ENCODE measurements at places on chromosomes 13 and 19.

- no peak for DNase-seq
These were observed 51.3 kb downstream of the C13orf46 start for GRCh38 chr13:113922412-113923118.

GRCh38 chr13:93726173-93726957, 499.8 kb downstream of the GPC6 start:
- no peak for DNase-seq

DNA sequence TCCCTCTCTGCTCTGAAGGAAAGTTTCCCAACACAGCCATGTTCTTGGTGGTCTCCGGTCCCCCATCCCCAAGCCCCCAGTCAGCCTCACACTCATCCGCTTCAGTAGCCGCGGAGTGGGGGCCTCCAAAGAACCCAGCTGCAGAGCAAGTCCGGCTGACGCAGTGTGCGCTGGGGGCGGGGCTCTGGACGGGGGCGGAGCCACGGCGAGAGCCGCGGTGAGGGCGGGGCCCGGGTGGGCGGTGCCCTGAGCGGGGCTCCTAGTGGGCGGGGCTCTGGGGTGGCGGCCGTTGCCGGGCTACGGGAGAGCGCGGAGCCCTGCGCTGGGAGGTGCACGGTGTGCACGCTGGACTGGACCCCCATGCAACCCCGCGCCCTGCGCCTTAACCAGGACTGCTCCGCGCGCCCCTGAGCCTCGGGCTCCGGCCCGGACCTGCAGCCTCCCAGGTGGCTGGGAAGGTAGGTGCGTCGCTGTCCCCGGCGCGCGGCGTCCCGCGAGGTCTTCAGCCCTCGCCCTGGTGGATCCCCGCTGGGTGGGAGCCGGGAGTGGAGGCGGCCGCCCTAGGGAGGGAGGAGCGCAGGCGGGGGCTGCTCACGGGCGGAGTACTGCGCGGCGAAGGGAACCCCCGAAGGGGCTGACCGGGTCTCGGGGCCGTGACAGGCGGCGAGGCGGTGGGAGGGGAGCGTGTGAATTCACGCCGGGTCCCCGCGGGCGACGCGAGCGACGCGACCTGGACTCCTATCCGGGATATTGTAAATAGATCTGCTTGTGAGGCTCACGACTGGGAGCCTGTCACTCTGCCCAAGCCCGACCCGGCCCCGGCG, 9.1 kb downstream of the TNFRSF19 start:
- peak; percentile 94 for DNase-seq

GRCh38 chr13:43431290-43431716, 355.5 kb downstream of the ENOX1 start:
- no peak for DNase-seq

GRCh38 chr19:51247972-51248590, 2.8 kb upstream of the SIGLECL1 start:
- no peak for DNase-seq

DNA sequence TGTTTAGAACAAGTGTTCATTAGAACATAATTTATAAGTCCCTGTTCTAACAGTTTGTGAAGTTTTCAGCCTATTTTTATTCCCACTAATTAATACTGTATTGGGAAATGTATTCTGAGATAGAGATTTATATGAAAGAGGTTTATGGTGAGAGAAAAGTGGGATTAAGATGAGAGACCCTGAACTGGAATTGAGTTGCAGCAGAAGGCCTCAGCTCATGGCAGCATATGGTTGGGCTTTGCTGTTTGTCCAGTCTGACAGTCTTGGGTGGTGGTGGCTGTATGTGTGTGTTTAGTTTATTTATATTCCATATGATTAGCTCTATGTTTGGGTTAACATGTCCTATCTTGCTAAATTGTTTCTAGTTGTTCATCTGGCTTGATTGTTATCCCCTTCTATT, 575.1 kb downstream of the SLITRK5 start:
- DNase-seq, result no peak

DNA sequence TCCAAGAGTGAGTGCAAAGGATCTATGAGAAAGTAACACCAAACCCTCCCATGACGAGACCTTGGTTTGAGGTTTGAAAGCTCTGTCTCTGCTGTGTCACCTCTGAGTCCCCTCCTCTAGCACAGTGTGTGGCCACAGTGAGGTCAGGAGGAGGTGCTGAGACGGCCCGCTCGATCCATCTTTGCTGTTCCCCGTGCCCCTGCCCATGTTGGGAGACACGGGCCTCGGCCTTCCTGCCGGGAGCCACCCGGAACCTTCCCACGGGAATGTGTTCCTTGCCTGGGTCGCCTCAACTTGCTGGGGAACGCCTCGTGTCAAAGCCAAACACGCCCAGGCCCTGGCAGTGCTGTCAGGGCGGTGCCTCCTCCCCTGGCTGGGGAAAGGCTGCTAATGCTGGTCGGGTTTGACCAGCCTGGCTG, 10.1 kb downstream of the NANOS3 start:
- DNase-seq, result no peak

DNA sequence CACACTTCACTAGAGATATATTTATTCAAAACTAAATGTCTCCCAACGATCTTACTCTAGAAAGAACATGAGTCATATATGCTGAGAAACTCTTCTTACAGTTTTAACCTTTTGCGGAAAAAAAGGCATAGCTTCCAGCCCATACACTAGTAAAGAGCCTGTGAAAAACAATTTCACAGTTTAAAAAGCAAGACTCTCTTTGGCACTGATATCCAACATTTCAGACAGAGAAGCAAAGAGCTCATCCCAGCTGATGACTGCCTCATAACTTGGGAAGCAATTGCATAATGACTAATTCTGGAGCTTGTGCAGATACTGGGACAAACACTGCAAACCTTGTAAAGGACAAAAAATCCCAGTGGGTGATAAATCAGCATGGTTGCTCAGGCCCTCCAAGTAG, 88.0 kb downstream of the ENOX1 start:
- DNase-seq, result no peak

DNA sequence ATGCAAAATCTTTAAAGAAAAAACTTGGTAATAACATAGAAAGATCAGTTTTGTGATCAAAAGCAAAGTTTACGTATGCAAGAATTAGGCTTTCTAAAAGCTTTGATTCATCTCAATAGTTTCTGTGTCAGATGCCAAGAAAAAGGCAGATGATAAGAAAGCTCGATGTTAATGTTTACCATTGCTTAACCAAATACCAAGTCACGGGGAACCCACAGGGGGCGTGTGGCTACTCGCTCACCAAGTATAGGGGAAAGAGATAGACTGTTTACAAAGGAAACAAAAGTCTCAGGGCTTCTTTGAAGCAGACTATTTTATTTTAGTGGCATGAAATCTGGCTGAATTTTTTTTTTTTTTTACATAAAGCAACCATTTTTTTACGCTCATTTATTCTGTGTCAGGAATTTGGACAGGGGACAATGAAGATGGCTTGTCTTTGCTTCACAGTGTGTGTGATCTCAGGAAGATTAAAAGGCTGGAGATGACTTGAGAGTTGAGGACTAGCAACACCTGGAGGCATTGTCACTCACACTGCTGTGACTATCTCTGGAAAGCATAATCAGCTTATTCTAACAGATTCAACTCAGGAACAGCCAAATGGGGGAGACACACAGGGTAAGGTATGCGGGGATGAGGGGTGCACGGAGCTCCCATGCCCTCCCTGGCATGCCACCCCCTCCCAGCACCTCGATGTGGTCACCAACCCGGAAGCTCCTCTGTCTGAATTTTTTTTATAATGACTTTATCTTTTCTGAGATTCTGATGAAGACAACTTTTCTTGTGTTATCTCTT, 24.9 kb downstream of the RCBTB1 start:
- no peak for DNase-seq

DNA sequence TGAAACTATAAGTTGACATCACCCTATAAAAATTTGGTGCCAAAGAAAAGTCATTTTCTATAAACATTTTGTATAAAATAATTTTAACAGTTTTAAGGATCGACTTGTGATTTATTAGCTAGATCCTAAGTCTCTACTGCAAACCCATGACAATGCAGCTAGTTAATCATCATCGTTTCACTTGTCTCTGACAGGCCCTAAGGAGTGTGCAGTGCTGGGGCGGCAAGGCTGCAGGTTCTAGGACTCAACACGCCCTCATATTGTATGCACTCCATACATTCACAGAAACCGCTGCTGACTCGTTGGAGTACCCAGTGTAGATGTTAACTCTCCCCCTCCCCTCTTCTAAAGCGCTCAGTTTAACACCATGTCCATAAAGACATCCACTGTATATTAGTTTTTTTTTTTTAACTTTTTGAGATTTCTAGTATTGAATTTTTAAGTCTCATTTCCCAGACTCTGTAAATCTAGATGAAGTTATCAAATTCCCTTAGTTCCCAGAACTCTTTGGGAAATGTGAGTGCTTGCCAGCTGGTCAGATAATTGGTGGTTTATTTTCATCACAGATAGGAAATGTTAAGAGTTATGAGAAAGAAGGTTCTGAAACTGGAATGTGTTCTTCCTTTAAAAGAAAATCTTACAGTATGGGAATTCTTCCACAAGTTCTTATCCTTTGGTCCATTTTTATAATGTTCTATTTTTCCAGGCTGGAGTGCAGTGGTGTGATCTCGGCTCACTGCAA, 162.8 kb upstream of the RNF113B start:
- DNase-seq, result no peak

DNA sequence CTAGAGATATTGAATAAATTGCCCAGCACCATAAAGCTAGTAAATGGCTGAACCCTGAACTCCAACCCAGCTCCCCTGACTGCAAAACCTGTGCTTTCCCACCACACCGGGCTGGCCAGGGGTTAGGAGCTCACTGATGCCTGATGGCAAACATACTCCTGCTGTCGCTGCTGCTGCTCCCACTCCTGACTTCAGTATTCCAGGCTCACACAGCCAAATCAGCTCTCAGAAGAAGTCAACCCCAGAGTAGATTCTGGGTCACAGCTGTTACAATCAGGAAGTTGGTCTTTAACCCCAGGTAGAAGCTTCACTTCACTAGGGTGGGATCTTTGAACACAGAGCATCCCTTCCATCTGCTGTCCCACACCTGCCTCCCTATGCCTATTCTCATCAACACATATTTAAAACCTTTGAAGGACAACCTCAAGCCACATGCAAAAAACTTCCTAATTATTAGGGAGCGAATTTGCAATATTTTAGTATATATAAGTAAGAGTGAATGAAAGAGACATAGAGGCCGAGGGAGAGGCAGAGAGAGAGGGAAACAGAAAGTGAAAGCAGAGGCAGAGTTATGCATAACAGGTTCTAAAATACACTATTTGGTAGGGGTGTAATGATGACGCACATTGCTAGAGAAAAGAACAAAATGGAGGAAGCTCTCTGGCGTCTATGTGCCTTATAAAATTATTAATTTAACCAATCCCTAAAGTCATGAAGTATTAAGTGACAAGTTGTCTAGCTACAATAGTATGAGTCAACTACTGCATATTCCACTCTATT, 99.4 kb upstream of the SERP2 start:
- DNase-seq, result peak; percentile 13

DNA sequence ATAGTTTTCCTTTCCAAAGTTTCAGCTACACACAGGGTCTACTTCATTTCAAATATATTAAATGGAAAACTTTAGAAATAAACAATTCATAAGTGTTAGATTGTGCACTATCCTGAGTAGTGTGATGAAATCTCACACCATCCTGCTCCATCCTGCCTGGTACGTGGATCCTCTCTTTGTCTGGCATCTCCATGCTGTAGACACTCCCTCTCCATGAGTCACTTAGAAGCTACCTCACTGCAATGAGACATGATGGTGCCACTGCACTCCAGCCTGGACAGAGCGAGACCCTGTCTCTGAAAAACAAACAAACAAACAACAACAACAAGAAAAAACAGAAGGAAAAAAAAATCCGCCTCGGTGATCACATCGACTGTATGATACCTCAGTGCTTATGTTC, 191.8 kb downstream of the PCCA start:
- DNase-seq, result no peak

DNA sequence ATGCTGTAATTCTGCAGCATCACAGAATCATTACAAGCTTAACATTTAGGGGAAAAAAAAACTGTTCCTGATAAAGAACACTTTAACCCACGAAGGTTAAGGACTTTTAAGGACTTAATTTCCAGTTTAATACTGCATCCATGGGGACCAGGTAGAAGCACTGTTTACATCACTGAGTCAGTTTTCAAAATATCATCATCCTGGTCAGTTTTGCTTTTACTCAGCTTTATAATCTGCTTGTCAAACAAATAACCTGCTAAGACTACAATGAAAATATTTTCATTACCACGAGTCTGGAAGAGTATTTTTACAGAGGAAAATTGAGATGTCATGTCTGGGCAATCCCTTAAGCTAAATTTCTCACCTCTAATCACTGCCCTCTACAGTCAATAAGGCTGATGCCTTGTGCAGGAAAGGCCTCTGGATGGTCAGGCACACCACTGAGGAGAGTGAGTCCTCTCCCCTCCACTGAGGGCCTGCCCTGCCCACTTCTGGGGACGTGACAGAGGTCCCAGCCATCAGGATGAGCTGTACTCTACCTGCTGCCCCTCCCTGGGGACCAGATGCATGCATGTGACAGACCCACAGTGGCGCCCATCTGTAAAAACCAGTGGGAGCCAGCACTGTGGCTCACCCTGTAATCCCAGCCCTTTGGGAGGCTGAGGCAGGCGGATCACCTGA, 31.0 kb downstream of the FOXO1 start:
- no peak for DNase-seq

DNA sequence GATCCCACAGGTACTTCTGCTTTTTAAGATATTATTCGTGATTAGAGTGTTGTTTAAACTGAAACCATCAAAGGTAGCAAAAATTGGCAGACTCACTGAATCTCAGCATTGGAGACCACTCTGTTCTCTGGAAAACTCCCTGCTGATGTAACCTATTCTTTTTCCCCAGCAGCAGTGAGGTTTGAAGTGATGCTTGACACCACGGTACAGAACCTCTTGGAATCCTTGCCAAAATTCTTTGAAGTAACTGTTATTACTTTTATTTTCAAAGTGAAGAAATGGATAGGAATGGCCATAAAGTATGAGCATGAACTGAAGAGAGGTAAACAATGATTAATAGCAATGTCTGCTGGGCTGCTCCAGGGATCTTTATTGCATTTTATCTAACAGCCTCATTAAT, 66.4 kb upstream of the KL start:
- DNase-seq, result no peak

GRCh38 chr13:110307767-110308655, 927 bp downstream of the COL4A2 start:
- DNase-seq, result no peak

DNA sequence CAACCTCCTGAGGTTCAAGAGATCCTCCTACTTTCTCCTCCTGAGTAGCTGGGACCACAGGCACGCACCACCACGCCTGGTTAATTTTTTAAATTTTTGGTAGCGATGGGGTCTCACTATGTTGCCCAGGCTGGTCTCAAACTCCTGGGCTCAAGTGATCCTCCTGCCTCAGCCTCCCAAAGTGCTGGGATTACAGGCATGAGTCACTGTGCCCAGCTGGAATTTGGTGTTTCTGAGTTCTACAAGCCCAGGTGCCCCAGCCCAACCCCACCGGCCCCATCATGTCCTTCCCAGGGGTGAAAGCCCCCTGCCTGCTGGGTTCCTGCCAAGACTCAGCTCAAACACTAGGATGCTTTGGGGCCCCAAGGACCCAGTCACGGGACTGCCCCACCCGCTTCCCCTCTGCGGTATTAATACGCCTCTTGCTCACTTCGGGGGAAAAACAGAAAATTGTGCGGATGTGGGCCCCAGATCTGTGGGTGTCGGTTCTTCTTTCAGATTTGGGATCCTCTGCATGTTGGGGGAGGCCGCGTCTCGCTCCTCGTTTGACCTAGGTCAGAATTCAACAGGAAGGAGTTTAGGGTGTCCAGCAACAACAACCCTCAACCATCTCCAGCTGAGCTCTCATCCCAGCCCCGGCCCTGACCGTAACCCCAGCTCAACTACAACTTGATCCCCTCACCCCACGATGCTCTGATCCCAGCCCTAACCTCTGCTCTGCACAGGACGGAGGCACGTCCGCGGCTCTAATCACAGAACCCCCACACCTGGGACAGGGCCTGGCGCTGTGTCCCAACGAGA, 3.7 kb upstream of the FCER2 start:
- DNase-seq, result peak; percentile 86

Data from activated CD4-positive, alpha-beta T cell treated with anti-CD3 and anti-CD28 coated beads for 48 hours (primary cell).